Lung (tissue), 17 donors: ENCODE measurements at places on chromosomes 6 and 20.
A peak's percentile ranks its signal among the peaks of the same experiment; 100 is the strongest.

GRCh38 chr6:140671926-140672325 is 1297.5 kb upstream of the CITED2 start:
- no peak for DNase-seq

- no peak for DNase-seq
These were observed 56.4 kb downstream of the NRN1 start for GRCh38 chr6:5950361-5950785.

DNA sequence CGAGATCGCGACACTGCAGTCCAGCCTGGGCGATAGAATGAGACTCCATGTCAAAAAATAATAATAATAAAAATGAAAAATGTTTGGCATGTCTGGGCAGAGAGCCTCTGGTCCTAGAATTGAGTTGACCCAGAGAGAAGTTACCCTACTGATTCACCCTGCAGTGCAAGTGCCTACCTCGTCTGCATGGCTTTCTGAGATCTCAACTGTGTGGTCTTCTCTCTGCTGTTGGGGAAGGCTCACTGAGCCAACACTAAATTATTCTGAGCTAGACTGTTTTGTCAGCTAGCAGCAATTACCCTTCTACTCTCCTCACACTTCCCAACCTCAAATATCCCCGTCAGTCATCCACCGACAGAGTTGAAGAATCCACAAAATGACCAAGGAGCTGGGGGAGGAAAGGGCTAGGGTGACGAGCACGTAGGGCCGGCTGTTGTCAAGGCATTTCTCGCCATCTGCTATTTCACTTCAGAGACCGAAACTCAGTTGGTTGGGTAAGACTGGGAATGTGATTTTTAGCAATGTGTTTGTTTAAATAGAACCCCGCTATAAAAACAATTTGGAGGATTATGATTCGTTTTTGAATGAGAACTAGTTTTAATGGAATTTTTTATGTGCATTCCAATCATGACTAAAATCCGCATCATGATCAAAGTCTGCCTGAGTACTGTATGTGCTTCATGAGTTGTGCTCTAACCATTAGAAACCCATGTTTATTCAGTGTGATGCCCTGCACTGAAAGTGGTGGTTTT is 9.4 kb downstream of the MAS1 start:
- peak; percentile 50 for DNase-seq

DNA sequence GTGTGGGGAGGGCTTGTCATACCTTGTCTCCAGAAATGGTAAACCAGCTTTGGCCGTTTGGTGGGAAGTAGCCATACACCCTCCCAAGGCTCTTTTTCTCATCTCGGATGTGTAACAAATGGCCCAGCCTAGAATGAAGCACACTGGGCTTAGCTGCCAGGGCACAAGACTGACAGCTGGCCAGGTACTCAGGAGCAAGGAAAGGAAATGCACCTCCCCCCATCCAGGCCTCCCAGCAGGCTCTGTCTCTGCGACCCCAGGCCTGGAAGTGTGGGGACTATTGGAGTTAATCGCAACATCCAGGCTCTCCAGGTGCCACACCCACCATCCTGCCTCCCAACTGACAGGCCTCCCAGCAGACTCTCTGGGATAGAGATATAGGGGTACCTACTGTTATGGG is 43.0 kb downstream of the MRS2 start:
- no peak for DNase-seq

DNA sequence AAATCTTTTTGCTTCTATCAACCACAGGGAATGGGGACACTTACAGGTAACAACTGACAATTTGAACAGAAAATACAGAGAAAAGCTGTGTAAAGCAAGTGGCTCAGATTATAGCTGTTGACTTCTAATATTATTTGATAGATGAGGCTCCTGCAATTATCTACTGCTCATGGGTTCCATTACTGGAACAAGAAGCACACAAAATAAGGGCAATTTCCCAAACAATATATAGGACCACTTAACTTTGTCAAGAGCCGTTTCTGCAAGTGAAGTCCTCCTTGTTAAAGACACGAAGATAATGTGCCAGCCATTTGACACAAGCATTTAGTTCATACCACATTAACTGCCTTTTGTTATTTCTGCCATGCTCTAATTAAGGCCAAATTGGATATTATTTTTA is 315.5 kb upstream of the ARID1B start:
- DNase-seq = no peak

DNA sequence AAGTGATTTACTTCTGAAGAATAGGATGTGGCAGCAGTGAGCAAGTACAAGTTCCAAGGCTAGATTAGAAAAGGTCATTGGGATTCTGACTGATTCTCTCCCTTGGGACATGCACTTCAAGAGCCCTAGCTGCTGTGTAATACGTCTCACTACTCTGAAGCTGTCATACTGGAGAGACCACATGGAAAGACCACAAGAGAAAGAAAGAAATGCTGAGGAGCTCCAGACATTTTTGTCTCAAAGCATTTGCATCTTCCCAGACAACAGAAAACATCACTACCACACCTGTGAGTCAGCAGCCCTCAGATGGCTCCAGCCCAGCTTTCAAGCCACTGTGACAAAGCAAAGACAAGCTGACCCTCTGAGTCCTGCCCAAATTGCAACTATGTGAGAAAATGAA is 20.7 kb downstream of the TENT5A start:
- no peak for DNase-seq

GRCh38 chr6:37375376-37375775 is 21.6 kb downstream of the RNF8 start:
- DNase-seq = no peak

- no peak for DNase-seq
These were observed 5.6 kb downstream of the RAB23 start for GRCh38 chr6:57216235-57217101.

DNA sequence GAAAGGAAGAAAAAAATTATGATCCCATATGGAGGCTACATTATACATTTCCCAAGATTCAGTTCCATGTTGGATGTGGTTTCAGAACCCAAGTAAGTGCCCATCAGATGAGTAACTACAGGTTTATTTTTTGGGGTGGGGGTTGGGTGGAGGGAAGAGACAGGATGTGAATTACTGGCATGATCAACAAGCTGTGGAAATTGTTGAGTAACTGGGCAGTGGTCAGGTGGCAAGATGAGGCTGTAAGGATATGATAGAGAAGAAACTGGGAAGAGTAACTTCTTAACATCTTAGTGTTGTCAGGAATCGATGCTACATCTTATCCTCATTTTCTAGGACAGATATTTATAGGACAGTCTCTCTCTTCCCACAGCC is 153.5 kb downstream of the CFAP61 start:
- no peak for DNase-seq

DNA sequence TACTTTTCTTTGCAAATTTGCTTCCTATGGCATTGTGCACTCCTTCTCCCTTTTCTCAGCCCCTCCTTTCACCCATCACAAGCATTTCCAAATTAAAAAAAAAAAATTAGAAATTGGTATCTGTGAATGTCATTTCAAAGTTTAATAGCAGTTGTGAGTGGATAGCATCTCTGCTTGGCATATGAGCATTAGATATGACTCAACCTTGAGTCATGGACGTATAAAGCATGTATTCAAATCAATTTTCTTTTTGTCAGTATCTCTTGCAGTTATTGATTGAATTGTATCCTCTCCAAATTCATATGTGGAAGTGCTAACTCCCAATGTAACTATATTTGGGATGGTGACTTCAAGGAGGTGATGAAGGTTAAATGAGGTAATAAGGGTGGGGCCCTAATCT is 60.1 kb upstream of the MAP3K7 start:
- no peak for DNase-seq

DNA sequence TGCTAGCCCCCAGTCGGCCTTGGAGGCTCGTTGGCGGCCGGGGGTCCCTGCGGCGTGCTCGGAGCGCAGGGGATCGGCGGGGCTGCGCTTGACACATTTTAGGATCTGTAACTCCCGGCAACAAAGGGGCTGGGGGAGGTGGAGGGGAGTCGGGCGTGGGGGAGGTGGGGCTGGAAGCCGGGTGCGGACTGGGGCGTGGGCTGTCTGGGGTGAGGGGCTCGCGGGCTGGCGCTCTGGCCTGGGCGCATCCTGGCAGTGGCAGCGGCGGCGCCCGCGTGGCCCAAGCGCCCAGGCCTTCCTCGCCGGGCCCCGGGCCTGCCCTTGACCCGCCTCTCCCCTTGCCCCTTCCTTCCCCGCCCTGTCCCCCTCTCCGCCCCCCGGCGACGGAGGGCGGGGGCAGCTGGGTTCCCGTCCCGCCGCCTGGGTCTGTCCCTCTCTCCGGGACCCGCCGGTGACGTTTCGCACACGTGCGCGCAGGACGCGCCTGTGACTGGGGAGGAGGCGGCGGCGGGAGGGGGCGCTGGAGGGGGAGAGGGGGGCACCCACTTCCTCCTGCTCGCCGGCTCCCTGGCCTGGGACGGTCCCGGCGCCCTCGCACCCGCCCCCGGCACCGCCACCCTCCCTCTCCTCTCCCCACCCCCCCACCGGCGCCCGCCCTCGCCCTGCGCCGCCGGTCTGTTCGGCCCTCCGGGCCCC is 1.5 kb downstream of the E2F3 start:
- peak; percentile 89 for DNase-seq

- no peak for DNase-seq
These were observed 571.7 kb upstream of the SLC35B3 start for GRCh38 chr6:9007027-9007426.

DNA sequence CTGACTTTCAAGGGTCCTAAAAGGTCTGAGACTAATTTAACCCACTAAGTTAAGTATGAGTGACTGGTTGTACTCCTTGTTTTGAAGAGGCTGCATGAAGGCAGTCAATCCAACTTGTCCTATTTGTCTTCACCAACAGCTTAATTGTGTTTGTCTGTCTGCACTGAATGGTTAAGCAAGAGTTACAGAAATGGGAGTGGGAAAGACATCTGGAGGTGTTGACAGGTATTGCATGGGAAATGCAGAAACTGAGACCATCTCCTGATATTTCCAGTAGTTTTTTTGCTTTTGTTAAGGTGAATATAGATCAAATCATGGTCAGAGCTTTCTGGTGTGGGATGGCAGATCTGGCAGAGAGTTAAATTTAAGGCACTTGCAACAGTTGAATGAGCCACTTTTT is 6.5 kb downstream of the FUT9 start:
- DNase-seq = no peak

GRCh38 chr6:36717231-36717825 is 19.7 kb downstream of the RAB44 start:
- no peak for DNase-seq

GRCh38 chr6:89310929-89311328 is 4.2 kb downstream of the GABRR2 start:
- no peak for DNase-seq

DNA sequence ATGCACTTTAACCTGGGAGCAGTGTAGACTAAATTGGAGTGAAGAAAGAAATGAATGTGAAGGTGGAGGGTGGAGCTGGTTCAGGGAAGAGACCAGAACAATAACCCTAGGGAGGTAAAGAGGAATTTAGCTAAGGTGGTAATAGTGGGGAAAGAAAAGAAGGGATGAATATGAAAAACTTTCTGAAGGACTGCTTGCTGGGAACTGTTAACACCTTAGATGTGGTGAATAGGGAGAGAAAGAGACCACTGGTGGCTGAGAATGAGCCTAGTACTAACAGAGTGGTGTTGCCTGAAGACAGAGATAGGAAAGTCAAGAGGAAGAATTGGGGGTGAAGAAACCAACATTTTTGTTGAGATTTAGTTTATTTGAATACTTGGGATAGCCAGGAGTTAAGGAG is 78.4 kb upstream of the HS3ST5 start:
- DNase-seq = no peak

DNA sequence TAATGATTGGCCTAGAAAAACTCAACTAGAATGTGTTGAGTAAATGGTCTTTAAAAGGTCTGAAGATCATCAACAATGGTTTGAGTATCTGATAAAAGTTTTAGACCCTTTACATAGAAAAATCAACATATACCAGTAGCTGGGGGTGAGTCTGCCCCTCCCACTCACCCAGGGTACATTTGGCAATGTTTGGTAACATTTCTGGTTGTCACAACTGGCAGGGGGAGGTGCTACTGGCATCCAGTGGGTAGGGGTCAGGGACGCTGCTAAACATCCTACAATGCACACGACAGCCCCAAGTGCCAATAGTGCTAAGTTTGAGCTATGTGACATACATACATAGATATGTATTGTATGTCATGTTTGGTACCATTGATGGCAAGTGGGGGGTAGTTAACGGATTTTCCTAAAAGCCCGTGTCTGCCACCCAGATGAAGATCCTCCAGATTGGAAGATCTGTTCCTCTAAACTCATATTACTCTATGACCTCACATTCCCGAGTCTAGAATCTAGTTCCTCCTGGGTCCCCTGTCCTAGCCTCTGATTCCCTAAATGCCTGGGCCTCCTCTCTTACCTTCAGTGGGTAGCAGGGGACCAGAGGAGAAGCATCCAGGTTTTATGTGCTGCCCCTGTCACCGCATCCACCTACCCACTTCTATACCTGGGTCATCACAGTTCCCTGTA is 2.5 kb upstream of the MMP9 start:
- no peak for DNase-seq

GRCh38 chr20:63254232-63254605 is at the start of gene NKAIN4:
Gene NKAIN4, minus strand, starts transcription at chr20:63254463. Its CDS starts 13 bp downstream, at chr20:63254450.
- no peak for DNase-seq

- DNase-seq = no peak
These were observed 81.9 kb downstream of the SIM1 start for GRCh38 chr6:100382767-100383195.

DNA sequence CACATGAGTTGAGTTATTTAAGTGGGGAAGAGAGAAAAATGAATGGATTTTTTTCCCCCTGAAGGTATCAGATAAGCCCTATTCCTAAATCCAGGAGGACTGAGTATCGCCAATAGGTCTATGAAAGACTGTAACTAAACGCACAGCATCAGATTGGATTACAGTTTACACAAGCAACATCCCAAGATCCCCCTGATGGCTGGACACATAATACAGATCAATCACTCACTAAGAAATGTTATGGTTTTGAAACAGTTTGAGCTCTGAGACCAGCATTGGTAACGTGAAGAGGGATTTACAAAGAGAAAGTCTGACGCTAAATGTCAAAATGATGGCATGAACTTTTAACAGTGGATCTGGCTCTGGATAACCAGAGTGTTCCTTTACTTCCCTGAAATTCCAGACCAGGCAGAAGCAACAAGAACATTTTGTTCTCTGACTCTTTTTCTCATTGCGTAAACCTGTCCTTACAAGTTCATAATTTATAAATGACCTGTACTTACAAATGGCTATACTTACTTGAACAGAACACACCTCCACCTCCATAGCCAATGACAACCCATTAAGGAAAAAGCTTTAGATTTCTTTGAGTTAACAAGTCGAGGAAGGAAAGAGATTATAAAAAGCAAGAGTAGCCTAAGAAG is 131.8 kb upstream of the BEND3 start:
- DNase-seq = no peak

DNA sequence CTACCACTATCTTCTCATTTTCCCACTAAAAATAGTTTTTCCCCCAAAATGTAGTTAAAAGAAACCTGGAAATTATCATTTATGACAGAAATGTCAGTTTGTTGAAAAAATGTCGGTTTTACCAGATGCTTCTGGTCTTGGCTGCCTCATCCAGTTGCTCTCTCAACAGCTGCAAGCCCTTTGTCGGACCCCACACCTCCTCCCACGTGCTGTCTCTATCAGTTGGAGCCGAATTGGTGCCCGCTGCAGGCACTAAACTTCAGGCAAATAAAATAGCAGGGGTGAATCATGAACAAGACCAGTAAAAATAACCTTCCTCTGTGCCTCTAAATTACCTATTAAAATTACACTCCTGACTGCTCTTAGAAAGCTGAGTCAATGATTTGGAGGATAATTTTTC is 129.5 kb upstream of the CEP162 start:
- peak; percentile 20 for DNase-seq
